ENCODE measurements at places on chromosomes 7 and 10. TPM values are rescaled to one million over a fixed set of nuclear protein-coding genes. Genes with fewer than 3 reads are reported as not detected.
A peak's percentile ranks its signal among the peaks of the same experiment; 100 is the strongest.

DNA sequence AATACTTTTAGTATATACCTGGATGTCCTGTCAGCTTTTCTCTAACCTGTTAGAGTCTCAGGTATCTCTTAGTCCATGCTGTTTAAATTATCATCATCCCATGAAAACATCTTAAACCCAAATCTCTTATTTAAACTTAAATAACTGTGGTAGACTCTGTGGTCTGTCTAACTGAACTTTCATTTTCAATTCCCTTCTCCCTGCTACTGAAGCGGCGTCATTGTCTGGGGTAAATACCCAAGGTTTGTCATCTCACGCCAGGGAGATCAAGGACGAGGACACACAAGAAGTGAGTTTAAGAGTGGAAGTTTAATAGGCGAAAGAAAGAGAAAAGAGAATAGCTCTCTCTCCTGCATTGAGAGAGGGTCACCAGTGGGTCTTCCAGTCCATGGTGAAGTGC lies 804.4 kb upstream of the CELF2 start:
- H3K27ac ChIP-seq: no peak overlapping the region
- no peaks in the 10 kb centered on the region for H3K27me3 ChIP-seq
- no peak overlapping the region for H3K4me3 ChIP-seq
- DNase-seq: no peak

- peaks cover 6% of the 10 kb centered on the region for H3K27me3 ChIP-seq
- no peaks in the 10 kb centered on the region for H3K36me3 ChIP-seq
- H3K4me1 ChIP-seq: peaks cover 6% of the 10 kb centered on the region
- no peak overlapping the region for H3K4me3 ChIP-seq
Measured at GRCh38 chr7:87312215-87312865, 33.1 kb upstream of the CROT start.

Gene CCAR1
- total RNA-seq: 111 TPM

Gene CCDC136
- total RNA-seq: 5.1 TPM

GRCh38 chr10:68156373-68157185 lies 47.3 kb downstream of the MYPN start:
- no peak overlapping the region for H3K27ac ChIP-seq
- H3K36me3 ChIP-seq: no peaks in the 10 kb centered on the region
- H3K27me3 ChIP-seq: no peaks in the 10 kb centered on the region

Gene C10orf71
- not detected for total RNA-seq

- no peaks in the 10 kb centered on the region for H3K36me3 ChIP-seq
- no peak for DNase-seq
- no peak overlapping the region for H3K4me3 ChIP-seq
- H3K27ac ChIP-seq: no peak overlapping the region
Measured at GRCh38 chr7:68718097-68718551, 880.2 kb upstream of the AUTS2 start.

DNA sequence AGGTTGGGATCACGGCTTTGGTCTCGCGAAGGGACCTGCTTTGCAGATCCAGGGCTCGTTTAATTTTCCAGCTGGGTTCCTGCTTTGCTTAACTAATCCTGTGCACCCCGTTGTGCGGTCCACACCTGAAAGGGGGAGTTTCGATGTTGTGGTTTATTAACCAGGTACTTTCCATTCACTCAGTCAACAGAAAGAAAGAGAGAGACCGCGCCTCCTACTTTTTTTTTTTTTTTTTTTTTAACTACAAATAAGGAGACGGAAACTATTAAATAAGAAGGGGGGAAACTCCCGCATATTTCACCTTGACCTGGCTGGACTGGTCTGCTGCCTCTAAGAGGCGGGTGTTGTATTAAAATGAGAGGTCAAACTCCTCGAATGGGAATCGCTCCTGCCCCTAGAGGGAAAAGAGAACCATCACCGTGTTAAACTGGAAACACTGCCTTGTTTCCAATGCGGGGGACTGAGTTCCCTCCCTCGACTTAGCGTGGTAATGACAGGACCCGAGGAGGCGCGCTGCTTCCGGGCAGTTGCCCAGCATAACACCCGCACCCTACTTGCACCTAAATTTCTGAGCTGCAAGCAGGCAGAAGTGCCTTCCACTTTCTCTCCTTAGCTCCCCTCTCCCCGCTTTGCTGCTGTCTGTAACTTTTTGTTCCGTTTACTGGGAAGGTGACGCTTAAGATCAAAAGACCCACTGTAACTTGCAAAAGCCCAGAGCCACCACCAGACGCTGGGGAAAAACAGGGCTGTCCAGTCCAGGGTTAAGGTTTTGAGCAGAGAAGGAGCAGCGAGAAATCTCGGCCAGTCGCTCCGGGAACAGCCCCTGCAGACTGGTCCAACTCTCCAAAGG lies 1.1 kb upstream of the ITGB8 start:
- peak overlapping the region; percentile 57 for H3K4me3 ChIP-seq
- DNase-seq: no peak
- H3K27ac ChIP-seq: no peak overlapping the region
- peaks cover 21% of the 10 kb centered on the region for H3K4me1 ChIP-seq

Gene TAX1BP1
- 58.8 TPM for total RNA-seq

Gene PILRA
- 2.7 TPM for total RNA-seq

Gene TCERG1L
- total RNA-seq: not detected

- H3K27ac ChIP-seq: no peak overlapping the region
- no peaks in the 10 kb centered on the region for H3K36me3 ChIP-seq
- peaks cover 3% of the 10 kb centered on the region for H3K27me3 ChIP-seq
- DNase-seq: no peak
- H3K4me1 ChIP-seq: no peaks in the 10 kb centered on the region
- H3K4me3 ChIP-seq: no peak overlapping the region
Measured at GRCh38 chr10:29026802-29027580, 261.9 kb upstream of the LYZL1 start.

Gene LSM8
- 51.6 TPM for total RNA-seq

DNA sequence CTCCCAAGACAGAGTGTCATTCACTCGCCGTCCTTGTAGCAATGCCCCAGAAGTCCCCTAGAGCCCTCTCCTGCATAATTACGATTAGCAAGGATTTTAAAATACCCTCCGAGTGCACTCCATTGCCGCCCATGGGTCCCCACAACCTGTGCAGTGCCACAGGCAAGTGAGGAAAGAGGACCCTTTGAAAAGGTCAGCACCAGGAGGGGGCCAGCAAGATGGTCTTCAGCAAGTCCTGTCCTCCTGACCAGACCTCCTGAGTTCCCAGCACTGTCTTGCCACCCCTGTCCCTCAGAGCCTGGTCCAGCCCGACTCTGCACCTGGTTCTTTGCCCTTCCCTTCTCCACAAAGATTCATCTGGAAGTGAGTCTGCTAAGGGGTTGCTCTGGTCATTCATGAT lies 32.1 kb downstream of the CLRN3 start:
- DNase-seq: no peak
- no peaks in the 10 kb centered on the region for H3K4me1 ChIP-seq
- no peaks in the 10 kb centered on the region for H3K36me3 ChIP-seq
- no peak overlapping the region for H3K27ac ChIP-seq
- no peaks in the 10 kb centered on the region for H3K27me3 ChIP-seq

Gene GPR15LG
- total RNA-seq: not detected

Gene AKR1C4
- total RNA-seq: not detected

DNA sequence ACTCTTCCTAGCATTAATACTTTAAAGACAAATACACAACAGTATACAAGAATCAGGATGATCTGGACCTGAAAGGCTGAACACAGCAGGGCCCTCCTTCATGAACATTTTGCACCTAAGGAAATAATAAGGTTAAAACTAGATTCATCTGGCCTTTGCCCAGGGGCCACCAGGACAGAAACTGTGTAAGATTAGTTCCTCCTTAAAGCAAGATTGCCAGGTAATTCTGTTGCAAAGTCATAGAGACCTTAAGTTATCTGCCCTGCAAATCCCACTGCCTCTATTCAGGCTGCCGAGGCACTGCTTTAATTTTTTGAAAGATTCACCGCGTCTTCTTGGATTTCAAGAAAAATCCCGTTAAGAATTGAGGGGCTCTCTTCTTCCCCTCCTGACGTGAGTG lies 1.6 kb upstream of the KIAA1217 start:
- H3K27ac ChIP-seq: no peak overlapping the region
- peaks cover 30% of the 10 kb centered on the region for H3K27me3 ChIP-seq
- peaks cover 16% of the 10 kb centered on the region for H3K4me1 ChIP-seq
- DNase-seq: no peak
- no peaks in the 10 kb centered on the region for H3K36me3 ChIP-seq
- H3K4me3 ChIP-seq: no peak overlapping the region

- peaks cover 14% of the 10 kb centered on the region for H3K4me1 ChIP-seq
- no peaks in the 10 kb centered on the region for H3K27me3 ChIP-seq
- H3K36me3 ChIP-seq: no peaks in the 10 kb centered on the region
- no peak overlapping the region for H3K27ac ChIP-seq
- no peak overlapping the region for H3K4me3 ChIP-seq
- DNase-seq: no peak
Measured at GRCh38 chr7:151676759-151677158, 157.1 kb upstream of the RHEB start.

Gene GARS1
- total RNA-seq: 165 TPM

Gene PTPRN2
- total RNA-seq: 2.7 TPM

- H3K36me3 ChIP-seq: no peaks in the 10 kb centered on the region
- DNase-seq: no peak
- no peak overlapping the region for H3K4me3 ChIP-seq
Measured at GRCh38 chr7:22231141-22231540, 125.8 kb downstream of the RAPGEF5 start.

DNA sequence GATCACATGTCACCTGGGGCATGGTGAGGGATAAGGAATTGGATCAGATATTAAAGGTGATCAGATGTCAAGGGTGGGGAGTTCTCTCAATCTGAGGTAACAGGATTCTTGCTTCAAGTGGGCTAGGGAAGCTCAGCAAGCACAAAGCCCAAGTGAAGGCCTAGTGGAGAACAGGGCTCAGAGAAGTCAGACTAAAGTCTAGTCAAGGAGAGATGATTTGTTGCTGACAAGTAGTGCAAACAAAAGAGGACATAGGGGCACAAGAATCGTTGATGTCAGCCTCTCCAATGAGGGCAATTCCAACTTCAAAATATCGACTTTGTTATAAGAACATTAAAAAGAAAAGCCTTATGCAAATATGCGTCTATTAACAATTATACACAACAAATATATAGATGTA lies 852.8 kb upstream of the CELF2 start:
- H3K4me1 ChIP-seq: no peaks in the 10 kb centered on the region
- DNase-seq: no peak
- H3K27me3 ChIP-seq: peaks cover 2% of the 10 kb centered on the region
- no peaks in the 10 kb centered on the region for H3K36me3 ChIP-seq
- H3K27ac ChIP-seq: no peak overlapping the region

Gene GTF2IRD1
- total RNA-seq: 1.3 TPM

Gene ODAD2
- total RNA-seq: not detected

- peaks cover 3% of the 10 kb centered on the region for H3K4me1 ChIP-seq
- no peak overlapping the region for H3K27ac ChIP-seq
- no peak for DNase-seq
Measured at GRCh38 chr7:150875791-150876190, 23.5 kb downstream of the AOC1 start.

- no peak for DNase-seq
- H3K27me3 ChIP-seq: peaks cover 15% of the 10 kb centered on the region
- no peak overlapping the region for H3K4me3 ChIP-seq
Measured at GRCh38 chr10:103545366-103545765, 51.9 kb downstream of the NEURL1 start.

Gene AZGP1
- not detected for total RNA-seq

DNA sequence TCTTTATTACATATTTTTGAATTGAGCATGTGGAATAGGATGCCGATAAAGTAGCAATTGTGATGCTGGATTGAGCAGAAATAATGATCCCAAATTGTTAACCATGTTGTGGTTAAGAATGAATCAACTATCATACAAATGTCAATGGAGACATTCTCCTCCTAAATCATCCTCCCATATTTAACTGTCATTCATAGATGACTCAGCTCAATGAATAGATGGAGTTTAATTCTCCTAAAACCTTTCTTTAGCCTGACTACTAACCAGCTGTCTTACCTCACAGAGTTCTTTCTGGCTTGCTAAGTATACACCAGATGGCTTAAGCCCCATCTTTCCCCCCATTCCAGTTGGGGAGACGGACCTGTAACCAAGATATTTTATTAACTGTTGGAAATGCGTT lies 23.4 kb upstream of the NPS start:
- no peak overlapping the region for H3K4me3 ChIP-seq
- no peaks in the 10 kb centered on the region for H3K36me3 ChIP-seq
- no peaks in the 10 kb centered on the region for H3K27me3 ChIP-seq
- no peak overlapping the region for H3K27ac ChIP-seq
- DNase-seq: no peak

DNA sequence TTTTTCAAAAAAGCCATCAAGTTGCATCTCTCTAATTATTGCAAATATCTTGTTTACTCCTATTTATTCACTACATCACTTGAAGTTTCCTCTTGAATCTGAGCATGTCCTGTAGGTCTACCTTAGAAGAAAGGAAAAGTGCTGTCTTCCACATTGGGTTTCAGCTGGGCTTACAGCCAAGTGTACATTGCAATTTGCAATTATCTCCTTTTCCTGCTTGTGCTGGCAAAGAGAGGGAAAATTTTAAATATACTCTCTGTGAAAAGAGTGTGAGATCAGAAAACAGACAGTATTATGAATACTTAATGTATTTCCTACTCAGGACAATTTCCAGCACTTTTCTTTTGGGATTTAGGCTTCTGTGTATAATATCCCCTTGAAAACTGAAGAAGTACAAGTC lies 839.7 kb downstream of the CNTNAP2 start:
- no peaks in the 10 kb centered on the region for H3K36me3 ChIP-seq
- no peaks in the 10 kb centered on the region for H3K4me1 ChIP-seq
- no peaks in the 10 kb centered on the region for H3K27me3 ChIP-seq
- H3K4me3 ChIP-seq: no peak overlapping the region

DNA sequence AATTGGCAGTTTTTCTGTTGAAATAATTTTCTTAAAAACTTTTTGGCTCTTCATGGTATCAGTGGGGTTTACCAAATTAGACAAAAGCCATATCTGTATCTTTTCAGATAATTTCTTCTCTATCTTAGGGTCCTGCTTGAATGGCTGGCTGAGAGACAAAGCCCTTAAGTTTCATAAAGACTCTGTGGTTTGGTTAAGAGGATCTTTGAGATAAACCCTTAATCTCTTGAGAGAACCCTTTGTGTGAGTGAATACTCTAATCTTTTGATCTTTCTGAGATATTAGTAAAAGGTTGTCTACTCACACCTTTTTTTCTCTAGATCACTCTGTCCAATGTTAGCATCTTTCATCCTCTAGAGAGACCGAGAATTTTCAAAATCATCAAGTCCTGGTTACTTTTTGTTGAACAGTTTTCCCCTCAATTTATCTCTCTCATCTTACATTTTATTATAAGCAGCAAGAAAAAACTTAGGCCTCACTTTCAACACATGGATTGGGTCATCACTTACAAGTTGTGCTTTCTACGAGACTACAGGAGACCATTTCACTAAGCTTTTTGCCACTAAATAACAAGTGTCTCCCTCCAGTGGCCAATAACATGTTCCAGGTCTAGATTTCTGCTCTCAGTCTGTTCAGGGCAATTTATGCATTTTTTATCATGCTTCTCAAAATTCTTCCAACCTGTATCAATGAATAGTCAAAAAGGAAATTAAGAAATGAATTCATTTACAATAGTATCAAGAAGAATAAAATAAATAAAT lies 28.4 kb downstream of the DNAJC9 start:
- H3K27ac ChIP-seq: no peak overlapping the region
- peaks cover 45% of the 10 kb centered on the region for H3K36me3 ChIP-seq
- DNase-seq: no peak
- H3K27me3 ChIP-seq: no peaks in the 10 kb centered on the region
- H3K4me1 ChIP-seq: no peaks in the 10 kb centered on the region

Gene CFAP58
- total RNA-seq: 0.27 TPM

Gene NUP205
- total RNA-seq: 99.5 TPM

Gene SPDYE2B
- total RNA-seq: not detected

- no peaks in the 10 kb centered on the region for H3K36me3 ChIP-seq
- H3K27me3 ChIP-seq: peaks cover 3% of the 10 kb centered on the region
- no peak overlapping the region for H3K27ac ChIP-seq
- no peak for DNase-seq
- H3K4me3 ChIP-seq: no peak overlapping the region
Measured at GRCh38 chr10:86836044-86836443, 79.6 kb downstream of the BMPR1A start.

Measured in activated CD4-positive, alpha-beta T cell treated with anti-CD3 and anti-CD28 coated beads, Interleukin-2, amount 10 ng/mL, durations not matched to agents 7 days and 5 days (primary cell).